SK-N-DZ (cell line): ENCODE measurements at places on chromosomes 1 and 21.
A peak's percentile ranks its signal among the peaks of the same experiment; 100 is the strongest.

DNA sequence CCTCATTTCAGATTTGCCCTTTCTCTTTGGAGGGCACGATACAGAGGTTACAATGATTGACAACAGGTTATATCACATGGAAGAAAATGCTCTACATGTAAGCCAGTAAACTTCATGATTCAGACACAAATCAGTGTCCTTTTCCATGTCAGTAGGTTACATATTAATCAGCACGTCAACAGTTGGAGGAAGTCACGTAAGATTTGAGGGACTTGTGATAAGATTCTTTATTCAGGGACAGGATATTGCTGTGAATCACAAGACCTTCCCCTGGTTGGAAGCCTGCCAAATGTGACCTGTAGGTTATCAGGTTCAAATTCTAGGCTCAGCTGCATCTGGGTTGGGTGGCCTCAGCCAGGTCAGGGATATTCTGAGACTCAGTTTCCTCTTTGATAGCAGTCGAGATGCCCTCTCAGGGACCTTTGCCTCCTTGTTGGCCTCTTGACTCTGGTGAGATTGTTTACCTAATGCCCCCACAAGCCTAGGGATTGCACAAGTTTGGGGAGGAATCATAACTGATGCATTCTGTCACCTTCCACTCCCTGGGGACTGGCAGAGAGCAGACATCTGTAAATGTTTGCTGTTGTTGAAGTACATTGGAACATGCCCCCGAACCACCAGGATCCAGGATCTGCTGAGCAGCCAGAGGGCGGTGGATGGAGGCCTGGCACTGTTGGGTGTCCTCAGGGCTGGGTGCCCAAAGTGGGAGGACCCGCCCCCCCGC, 31.9 kb downstream of the SERINC2 start:
- no peak for DNase-seq

- no peak for DNase-seq
These were observed 1.4 kb upstream of the DPM3 start for GRCh38 chr1:155141749-155142148.

GRCh38 chr1:203461717-203462116, 13.9 kb upstream of the PRELP start:
- DNase-seq, result no peak

DNA sequence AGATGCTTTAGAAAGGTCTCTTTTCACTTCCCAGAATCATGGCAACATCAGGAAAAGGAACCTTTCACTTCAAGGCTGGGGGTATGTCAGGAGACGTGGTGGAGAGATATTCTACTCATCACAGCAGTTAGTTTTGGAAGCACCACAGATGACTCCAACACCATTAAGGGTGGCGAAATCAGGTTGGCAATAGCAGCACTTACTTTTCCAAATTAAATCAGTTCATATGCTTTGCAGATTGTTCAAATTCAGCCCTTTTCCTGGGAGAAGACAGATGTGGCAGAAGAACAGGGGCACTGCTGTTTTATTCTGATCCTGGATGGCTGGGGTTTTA, 79.0 kb downstream of the RUNX1 start:
- DNase-seq, result no peak

DNA sequence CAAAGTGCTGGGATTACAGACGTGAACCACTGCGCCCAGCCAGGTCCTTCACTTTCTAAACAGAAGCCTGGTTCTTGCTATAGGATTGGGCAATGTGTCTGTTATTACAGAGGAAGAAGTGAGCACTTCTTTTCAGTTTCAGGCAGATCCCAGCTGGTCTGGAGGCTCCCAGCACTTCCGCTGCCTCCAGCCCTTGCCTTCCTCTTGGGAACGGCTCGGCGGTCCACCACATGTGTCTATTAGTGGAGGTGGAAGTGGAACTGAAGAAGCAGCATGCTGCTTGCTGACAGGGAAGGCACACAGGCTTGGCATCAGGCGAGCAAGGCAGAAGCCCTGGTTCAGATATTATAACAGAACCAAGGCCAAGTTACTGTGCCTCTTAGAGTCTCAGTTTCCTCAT, 17.0 kb downstream of the MKNK1 start:
- no peak for DNase-seq

- no peak for DNase-seq
These were observed 47.4 kb downstream of the ZNF281 start for GRCh38 chr1:200362421-200362820.

DNA sequence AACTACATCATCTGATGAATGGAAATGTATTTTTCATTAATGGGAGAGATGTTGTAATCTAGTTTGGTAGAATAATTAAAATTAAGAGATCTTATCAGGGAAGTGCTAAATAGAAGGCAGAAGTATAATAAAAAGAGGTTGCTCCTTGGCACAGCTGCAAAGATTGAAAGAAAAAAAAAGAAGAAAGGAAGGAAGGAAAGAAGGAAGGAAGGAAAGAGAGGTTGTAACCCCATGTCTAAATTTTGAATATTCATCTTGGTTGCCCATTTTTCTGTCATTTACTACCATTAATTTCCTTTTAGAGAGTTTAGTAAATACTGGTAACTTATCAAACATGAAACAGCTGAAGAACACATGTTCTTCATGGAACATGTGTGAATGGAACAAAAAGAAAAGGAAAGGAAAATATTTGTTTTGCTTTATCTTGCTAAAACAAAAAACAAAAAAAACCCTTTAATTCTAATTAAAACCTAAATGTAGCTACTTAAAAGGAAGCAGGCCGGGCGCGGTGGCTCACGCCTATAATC, 10.5 kb upstream of the MDM4 start:
- no peak for DNase-seq

DNA sequence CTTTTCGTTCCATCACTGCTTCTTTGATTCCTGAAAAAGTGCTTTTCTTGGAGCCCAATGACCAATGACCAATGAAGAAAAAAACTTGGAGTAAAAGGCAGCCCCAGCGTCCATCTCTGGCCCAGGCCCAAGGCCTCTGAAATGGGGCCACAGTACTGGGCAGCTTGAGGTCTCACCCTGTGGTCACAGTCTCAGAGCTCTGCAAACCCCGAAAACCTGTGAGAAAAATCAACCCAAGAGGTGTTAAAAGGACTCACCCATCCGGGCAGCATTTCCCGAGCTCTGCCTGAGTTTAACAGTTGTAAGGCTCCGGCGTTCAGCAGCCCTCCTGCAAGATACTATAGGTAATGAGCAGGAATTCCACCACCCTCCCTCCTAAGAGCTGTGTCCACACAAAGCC, 2.1 kb upstream of the EFHD2 start:
- DNase-seq, result no peak

DNA sequence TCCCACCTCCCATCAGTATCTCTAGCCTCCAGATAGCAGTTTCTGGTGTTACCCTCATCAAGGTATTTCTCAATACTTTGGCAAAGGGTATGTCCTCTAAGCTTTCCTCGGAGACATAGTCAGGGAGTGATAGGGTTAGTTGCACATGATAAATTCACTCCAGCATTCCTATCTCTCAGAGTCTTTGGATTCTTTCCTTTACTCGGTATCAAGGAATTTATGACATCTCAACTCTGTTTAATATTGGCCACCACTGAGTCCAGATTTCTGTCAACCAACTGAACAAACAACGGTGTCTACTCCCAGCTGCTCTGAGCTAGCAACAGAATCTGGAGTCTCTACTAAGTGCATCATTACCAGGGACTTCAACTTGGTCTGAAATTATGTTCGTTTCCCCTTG, 233.4 kb downstream of the TM2D1 start:
- no peak for DNase-seq

GRCh38 chr1:217188280-217189237, 442.3 kb downstream of the GPATCH2 start:
- no peak for DNase-seq

GRCh38 chr1:59279645-59280044, 17.2 kb upstream of the FGGY start:
- DNase-seq, result no peak

GRCh38 chr1:29513357-29513756, 277.0 kb downstream of the PTPRU start:
- peak; percentile 77 for DNase-seq
